Spleen (tissue), 13 donors: ENCODE measurements at places on chromosomes 2 and 18.

- DNase-seq = no peak
Measured at GRCh38 chr2:210262036-210262435, 36.8 kb upstream of the ACADL start.

- no peak for DNase-seq
Measured at GRCh38 chr18:57134618-57135135, 12.2 kb upstream of the BOD1L2 start.

GRCh38 chr2:310994-311393 is 23.1 kb upstream of the ALKAL2 start:
- no peak for DNase-seq

- no peak for DNase-seq
Measured at GRCh38 chr18:36776650-36777049, 52.2 kb downstream of the TPGS2 start.

GRCh38 chr2:212913640-212914306 is 237.6 kb downstream of the IKZF2 start:
- no peak for DNase-seq

DNA sequence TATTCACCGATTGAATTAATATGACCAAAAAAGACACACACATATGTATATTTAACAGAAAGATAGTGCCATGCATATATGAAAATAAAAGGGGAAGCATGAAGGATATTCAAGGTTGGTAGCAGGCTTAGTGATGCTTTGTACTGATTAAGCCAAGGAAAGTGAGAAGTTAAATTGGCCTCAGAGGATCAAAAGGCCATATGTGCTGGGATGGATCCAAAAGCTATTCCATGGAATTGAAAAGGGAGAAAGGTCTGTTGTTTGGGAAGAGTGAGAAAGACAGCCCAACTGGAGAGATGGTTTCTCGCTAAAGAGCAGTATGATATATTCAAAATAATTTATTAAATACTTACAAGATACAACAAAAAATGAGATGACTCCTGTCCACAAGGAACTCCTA is 65.9 kb downstream of the INSIG2 start:
- no peak for DNase-seq

GRCh38 chr2:460861-461260 is 173.0 kb upstream of the ALKAL2 start:
- DNase-seq = no peak

GRCh38 chr2:151976945-151977353 is 121.9 kb downstream of the CACNB4 start:
- no peak for DNase-seq
